ENCODE measurements at places on chromosomes 1 and 21.

DNA sequence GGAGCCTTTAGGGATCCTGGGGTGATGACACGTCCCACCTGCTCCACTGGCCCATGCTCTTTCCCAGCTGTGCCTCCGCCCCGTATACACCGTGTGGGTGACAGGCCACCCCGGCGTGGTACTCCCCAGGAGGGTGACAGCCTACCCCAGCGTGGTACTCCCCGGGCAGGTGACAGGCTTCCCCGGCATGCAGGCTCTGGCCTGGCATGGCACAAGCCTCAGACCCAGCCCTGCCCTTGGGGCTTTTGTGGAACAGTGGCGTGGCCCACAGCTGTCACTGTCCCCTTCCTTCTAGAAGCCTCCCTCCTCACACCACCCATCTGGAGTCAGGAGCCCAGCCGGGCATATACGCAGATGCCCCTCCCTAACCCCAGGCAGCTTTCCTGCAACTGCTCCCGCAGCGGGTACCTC is 4.7 kb upstream of the PFKL start:
- DNase-seq = no peak

- DNase-seq = no peak
These were observed 304.7 kb upstream of the PTBP2 start for GRCh38 chr1:96416701-96417444.

GRCh38 chr21:33902349-33902748 is 13.3 kb downstream of the ATP5PO start:
- no peak for DNase-seq

DNA sequence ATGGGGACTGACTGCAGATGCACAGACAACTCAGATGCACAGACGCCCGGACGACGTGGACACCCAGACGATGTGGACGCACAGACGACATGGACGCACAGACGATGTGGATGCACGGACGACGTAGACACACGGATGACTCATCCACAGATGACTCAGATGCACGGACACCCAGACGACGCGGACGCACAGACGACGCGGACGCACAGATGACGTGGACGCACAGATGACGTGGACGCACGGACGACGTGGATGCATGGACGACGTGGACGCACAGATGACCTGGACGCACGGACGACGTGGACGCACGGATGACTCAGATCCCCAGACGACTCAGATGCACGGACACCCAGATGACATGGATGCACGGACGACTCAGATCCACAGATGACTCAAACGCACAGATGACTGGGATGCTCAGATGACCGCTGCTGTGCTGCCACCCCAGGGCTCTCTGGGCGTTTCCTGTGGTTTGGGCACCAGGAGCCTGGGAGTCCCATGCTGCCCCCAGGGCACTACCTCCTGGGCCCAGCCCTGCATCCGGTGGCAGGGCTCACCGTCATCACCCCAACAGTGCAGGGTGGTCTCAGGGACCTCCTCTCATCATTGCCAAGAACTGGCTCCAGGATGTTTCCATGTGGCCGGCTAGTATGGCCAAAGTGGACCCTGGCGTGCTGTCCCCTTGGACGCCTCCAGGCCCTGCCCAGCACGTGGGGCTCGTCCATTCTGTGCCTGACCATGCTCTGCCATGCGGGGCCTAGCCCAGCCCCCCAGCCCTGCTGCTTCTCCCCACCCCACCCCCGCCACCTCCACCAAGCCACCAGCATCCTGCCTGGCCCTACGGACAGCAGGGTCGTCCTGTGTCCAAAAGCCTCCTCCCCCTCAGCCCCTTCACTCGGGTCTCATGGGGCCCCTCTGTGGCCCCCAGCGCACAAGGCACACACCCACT is 14.0 kb downstream of the FAAP20 start:
- no peak for DNase-seq

DNA sequence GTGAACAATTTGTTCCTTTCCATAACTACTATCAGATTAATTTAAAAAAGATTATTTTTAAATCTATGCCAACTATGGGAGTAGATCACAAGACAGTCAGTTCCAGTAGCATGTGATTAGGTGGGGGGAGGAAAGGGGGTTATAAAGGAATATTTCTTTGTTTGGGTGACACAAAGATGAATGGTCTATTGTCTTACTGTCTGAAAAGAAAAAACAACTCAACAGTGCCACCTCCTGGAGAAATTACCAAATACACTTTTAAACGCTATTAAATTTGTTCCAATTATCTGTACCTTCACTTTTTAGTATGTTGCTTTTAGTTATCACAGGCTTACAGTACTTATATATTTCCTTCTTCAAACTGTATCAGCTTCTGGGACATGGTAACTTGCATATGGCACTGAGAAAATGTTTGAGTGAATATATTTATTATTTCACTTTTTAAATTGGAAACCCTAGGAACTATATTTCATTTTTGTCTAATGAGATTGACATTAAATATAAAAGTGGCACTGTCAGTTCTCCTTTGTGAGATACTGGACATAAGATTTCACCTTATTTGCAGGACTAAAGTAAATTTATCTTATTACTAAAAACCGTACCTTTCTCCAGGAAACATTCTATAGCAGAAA is 1.7 kb upstream of the SORT1 start:
- DNase-seq = peak; percentile 4

GRCh38 chr1:200245473-200245872 is 164.4 kb downstream of the ZNF281 start:
- DNase-seq = no peak

Measured in activated gamma-delta T cell treated with anti-CD3 and anti-CD28 coated beads, Interleukin-2, amount 50 U/mL, for 16 hours (primary cell).